ENCODE measurements at places on chromosomes 5 and 9. TPM values are rescaled to one million over a fixed set of nuclear protein-coding genes. Genes with fewer than 3 reads are reported as not detected.

DNA sequence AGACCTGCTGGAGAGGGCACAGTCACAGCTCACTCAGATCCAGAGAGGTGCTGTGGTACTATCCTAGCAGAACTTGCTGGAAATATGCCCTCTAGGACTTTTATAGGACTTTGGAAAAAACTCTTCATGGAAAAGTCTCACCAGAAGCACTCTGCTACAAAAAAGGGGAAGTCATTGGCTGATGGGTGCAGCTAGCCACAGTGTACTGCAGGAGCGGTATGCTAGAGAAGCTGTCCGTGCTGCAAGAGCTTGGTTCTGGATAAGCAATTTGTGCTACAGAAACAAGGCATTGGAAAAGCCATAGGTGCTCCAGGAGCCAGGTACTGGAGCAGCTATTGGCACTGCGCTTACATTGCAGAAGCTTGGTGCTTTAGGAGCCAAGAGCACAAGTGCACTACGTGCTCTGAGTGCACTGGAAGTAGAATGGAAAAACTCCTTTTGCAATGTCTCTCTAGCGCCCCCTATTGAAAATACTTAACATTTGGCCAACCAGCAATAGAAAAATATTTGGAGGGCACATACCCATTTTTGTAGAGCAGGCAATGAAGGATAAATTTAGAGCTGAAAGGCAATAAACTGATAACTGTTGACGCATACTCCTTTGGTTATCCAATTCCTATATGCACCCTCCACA lies 83.4 kb downstream of the MEGF10 start:
- no peak for DNase-seq

Gene PCDHB4
- 4.0 TPM for total RNA-seq

- DNase-seq = peak; percentile 1
These were observed 1785.9 kb upstream of the WWC1 start for GRCh38 chr5:166505544-166505943.

DNA sequence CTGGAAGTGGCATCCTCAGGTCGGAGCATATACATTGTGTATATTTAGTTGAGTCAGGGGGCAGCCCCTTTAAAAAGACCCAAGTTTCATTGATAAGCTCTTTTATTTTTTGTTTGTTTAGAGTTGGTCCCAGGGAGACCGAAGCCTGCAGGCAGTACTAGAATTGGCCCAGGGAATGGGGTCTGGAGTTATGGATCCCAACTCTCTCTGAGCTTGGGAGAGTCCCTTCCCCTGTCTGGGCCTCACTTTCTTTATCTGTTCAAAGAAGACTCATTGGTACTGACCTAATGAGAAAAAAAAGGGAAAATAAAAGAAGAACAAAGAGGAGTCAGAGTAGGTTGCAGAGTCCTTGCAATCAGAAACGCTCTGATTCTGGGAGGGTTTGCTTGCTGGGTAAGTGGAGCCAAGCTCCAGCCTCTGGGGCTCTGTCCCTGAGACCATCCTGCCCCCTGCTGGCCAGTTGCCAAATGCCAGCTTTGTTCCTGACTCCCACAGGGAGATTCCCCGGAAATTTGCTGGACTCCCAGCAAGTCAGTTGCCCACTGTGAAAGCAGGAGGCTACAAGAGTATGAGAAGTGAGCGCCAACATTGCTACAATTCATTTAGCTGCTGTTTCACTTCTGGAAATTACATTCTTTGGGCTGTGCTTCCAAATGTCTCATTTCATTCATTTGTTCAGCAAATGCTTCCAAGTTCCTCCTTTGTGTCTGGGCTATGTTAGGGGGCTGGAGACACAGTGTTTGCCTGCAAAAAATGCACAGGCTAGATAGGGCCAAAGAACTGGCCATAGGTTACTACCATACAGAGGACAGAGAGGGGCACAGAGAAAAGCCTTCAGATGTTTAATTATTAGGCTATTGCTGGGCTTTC lies 156.2 kb downstream of the MELK start:
- peak; percentile 61 for DNase-seq

DNA sequence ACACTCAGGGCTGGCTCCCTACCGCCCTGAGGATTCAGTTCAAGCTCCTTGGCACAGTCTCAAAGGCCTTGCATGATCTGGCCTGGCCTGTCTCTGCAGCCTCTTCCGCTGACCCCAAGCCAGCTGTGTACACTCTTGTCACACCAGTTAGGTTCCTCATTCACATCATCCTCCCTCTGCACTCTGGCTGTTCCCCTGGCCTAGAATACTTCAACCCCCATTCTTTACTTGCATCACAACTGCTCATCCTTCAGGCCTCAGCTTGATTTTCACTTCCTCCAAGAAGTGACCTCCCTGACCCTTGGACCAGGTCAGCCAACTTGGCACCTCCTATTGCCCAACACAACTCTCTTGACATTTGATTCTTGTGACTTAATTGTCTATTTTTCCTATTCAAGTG lies 18.9 kb upstream of the PFDN1 start:
- DNase-seq = no peak

- DNase-seq = no peak
These were observed 31.4 kb upstream of the TMOD1 start for GRCh38 chr9:97470076-97470475.

DNA sequence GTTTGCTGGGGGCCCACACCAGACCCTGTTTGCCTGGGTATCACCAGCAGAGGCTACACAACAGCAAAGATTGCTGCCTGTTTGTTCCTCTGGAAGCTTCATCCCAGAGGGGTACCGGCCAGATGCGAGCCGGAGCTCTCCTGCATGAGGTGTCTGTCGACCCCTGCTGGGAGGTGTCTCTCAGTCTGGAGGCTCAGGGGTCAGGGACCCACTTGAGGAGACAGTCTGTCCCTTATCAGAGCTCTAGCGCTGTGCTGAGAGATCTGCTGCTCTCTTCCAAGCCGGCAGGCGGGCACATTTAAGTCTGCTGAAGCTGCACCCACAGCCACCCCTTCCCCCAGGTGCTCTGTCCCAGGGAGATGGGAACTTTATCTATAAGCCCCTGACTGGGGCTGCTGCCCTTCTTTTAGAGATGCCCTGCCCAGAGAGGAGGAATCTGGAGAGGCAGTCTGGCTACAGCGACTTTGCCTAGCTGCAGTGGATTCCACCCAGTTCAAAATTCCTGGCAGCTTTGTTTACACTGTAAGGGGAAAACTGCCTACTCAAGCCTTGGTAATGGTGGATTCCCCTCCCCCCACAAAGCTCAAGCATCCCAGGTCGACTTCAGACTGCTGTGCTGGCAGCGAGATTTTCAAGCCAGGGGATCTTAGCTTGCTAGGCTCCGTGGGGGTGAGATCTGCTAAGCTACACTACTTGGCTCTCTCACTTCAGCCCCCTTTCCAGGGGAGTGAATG lies 206.0 kb upstream of the TLX3 start:
- no peak for DNase-seq
